ENCODE measurements at places on chromosomes 7 and 10. TPM values are rescaled to one million over a fixed set of nuclear protein-coding genes. Genes with fewer than 3 reads are reported as not detected.

NEUROD6 gene
- total RNA-seq: 600 TPM

NUTM2E gene
- total RNA-seq: 0.78 TPM

PRLHR gene
- 4.1 TPM for total RNA-seq

NAT16 gene
- 1.2 TPM for total RNA-seq

IFIT3 gene
- 8.4 TPM for total RNA-seq

CYP3A7 gene
- total RNA-seq: not detected
